ENCODE measurements at places on chromosomes 3 and 15.

DNA sequence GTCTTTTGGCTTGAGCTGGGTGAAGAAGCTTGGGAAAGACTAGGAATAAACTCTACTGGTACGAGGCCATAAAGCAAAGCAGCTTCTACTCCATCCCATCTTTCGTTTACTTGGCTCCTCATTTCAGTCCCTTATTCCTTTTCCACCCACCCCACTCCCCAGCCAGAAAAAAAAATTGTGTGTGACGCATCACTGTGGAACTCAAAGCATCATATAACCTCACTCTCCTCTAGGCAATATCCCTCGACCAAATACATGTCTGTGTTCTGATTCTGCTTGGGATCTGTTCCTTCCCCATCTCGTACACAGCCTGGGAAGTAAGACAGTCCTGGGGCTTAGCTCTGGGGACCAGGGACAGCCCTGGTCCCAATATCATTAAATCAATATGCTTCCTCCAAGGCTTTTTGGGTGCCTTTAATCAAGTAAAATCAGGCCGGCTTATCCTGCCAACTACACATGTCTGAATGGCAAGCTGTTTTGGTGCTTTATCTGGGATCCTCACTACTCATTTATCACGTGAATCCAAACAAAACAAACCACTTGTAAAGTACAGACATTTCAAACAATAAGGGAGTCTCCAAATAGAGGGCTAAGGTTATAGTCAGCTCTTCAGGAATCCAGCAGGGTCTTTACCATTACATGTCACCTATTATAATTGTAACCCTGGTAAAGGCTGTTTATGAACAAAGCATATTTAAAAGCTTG, 74.9 kb upstream of the ZBED2 start:
- no peak for DNase-seq

GRCh38 chr15:36330598-36330997, 248.8 kb upstream of the CDIN1 start:
- DNase-seq, result no peak

DNA sequence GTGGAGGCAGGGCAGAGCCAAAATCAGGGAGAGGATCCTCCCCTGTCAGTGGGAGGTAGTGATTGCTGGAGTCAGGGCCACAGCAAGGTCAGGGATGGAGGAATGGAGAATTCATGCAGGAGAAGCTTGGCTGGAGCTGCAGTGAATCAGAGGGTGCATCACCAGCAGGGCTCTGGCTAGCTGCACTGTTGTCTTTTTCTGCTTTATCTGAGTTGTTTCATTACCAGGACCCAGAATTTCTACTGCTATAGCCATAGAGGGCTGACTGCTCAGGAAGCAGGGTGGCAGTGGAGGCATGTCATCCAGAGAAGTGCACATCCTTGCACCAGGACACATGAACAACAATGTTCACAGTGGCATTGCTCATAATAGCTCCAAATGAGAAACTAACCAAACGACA, 113.5 kb upstream of the GALNT15 start:
- no peak for DNase-seq

GRCh38 chr3:17894434-17895060, 152.1 kb upstream of the TBC1D5 start:
- DNase-seq, result no peak

- no peak for DNase-seq
Observed at GRCh38 chr15:52256930-52257733, 38.5 kb downstream of the MYO5C start.

DNA sequence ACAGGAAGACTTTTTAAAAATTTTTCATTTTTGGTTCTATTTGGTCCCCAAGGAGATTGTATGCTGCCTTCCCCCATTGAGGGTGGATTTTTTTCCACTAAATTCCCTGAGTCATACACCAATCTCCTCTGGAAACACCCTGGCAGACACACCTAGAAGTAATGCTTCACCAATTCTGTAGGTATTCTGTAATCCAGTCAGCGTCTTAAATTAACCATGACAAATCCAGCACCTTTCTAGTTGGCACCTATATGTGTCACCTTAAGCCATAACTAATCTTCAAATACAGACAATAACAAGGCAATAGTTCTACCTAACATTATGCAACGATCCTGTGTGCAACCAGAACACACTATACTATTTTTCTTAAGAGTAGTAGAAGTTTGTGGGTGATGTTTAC, 459.1 kb upstream of the NDN start:
- DNase-seq, result no peak

DNA sequence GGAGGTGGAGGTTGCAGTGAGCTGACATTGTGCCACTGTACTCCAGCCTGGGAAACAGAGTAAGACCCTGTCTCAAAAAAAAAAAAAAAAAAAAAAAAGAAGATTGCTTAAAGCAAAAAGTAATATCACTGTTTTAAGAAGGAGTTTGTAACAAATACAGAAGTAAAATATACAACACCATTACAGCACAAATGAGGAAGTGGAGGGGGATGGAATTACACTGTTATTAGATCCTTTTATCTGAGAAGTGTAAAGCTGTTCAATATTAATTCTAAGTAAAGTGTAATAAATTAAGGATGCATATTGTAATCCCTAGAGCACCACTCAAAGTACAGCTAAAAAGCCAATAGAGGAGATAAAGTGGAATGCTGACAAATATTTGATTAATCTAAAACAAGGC, 47.0 kb upstream of the SNRPA1 start:
- no peak for DNase-seq

GRCh38 chr3:17874636-17875035, 132.2 kb upstream of the TBC1D5 start:
- DNase-seq, result no peak

DNA sequence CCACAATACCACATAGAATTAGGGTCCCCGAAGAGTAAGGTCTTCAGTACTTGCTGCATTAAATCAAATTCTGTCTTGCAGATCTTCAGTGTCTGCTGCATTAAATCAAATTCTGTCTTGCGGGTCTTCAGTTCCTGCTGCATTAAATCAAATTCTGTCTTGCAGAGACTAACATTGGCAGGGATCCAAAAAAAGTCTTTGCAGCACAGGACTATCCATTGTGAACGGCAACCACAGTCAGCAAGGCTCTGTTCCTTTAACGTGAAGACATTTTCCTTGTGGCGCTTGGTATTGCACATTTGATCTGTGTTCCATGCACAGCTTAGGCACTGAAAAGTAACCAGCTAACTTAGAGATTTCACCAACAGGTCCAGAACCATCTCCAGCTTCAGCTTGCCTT, 46.8 kb upstream of the POMGNT2 start:
- no peak for DNase-seq

GRCh38 chr3:171446801-171447578, 13.2 kb downstream of the TNIK start:
- no peak for DNase-seq

- no peak for DNase-seq
Observed at GRCh38 chr15:85324202-85324601, 56.2 kb upstream of the AKAP13 start.

DNA sequence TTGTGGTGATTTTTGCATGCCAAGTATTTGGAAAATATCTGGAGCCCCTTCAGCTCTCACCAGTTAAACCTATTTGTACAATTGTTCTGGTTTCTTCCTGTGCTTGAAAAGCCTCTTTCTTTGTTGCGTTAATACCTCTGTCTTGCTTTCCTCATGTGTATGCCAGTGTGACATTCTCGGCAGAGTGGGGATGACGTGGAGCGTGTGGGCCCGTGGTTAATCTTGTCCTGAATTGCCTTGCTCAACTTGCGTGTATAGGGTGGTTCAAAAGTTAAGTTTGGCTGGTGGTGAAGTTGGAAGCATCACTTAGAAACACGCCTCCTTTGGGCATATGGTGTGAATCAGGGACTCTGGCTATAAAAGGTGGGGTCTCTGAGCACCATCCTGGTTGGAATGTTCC, 67.1 kb downstream of the IGF1R start:
- no peak for DNase-seq

- DNase-seq, result no peak
Observed at GRCh38 chr3:21405671-21406667, 345.0 kb downstream of the ZNF385D start.

- no peak for DNase-seq
Observed at GRCh38 chr15:41490355-41490754, 3.3 kb upstream of the ITPKA start.

DNA sequence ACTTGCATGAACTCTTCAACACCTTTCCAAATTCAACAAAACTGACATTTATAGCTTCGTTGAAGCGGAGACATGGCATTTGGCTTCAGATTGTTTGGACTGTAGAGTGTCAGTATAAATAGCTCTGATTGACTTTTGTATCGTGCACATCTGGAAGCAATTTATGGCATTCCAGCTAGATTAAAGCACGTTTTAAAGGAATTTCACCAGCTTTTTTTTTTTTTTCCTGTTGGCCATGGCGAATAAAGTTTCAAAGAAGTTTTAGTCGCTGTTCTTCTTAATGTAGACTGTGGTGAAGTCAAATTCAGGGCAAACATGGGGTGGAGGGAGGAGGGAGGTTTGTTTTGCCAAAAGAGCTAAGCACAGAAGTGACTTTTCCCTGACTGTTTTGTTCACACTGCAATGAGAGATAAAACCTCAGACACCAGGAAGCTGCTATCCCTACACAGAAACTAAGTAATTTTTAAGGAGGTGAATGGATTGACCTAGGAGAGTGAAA, 391.0 kb upstream of the RARB start:
- DNase-seq, result no peak

DNA sequence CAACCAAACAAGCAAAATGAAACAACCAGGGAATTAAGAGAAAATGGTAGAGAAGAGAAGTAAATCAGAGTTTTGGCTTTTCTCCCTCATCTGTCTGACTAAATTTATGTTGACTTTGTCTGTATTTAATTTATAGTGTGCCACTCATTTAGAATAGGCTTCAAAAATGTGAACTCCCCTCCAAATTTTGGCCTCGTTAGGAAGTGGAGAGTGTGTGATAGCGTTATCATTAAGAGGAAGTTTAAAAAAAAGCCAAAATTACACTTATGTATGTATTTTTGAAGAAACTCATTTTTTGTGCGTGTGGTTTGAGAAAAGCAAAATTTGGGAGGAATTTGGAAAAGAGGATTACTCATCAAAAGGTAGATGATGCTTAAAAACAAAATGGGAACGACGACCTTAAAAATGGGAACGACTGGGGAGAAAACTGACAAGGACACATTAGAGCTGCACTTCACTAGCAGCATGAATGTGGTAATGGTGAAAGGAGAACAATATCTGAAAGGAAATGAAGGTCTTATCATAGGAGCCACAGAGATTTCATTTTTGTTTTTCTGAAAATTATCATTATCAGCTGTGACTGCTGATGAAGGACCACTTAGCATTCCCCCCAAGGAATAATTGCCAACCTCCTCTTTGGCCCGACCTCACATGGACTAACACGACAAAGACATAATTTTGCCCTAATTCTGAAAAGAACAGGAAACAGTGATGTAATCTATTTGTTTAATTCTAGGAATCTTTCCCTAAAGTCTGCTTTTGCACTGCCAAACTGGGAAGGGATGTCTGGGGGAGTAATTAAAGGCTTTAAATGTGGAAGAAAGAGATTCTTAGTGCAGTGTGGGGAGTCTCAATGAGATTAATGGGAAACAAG, 163.2 kb upstream of the P2RY1 start:
- no peak for DNase-seq

DNA sequence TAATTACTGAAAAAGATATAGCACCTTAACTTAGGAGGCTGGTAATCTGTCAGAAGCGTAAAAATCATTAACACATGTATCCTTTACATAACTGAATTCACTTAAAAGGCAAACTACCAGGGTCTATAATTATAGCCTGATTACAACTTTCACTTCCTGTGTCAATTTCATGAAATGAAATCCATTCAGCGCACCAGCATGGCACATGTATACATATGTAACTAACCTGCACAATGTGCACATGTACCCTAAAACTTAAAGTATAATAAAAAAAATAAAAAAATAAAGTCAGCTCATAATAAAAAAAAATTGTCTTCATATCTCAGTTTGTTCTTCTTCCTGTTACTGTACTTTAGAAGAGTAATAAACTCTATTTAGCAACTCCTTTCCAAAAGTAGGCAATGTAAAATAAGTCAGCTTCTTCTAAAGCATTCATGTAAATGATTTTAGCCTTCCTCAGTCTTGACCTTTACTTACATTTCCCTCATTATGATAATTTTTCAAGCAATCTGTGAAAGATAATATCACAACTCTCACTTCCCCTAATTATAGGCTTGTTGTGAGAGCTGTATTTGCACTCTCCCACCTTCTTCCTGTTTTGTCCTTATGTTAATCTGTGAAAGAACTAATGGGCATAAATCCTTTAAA, 50.1 kb downstream of the KBTBD8 start:
- no peak for DNase-seq

- DNase-seq, result no peak
Observed at GRCh38 chr3:46811615-46812236, 51.5 kb downstream of the MYL3 start.

GRCh38 chr3:164004205-164004604, 1074.1 kb downstream of the SI start:
- DNase-seq, result no peak

DNA sequence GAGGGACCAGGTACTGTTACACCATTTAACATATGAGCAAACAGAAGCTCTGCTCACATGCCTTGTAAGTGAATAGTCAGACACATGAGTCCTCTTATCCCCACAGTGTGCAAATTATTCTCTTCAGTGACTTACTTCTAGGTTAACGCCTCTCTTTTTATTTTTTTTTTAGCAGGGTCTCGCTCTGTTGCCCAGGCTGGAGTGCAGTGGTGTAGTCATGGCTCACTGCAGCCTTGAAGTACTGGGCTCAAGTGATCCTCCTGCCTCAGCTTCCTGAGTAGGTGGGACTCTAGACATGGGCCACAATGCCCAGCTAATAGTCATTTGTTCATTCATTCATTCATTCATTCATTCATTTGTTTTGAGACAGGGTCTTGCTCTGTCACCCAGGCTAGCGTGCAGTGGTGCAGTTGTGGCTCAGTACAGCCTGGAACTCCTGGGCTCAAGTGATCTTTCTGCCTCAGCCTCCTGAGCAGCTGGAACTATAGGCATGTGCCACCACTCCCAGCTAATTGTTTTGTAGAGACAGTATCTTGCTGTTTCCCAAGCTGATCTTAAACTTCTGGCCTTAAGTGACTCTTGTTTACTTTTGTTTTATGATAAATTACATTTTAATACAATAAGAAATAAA, 94.7 kb downstream of the LRRC28 start:
- no peak for DNase-seq

DNA sequence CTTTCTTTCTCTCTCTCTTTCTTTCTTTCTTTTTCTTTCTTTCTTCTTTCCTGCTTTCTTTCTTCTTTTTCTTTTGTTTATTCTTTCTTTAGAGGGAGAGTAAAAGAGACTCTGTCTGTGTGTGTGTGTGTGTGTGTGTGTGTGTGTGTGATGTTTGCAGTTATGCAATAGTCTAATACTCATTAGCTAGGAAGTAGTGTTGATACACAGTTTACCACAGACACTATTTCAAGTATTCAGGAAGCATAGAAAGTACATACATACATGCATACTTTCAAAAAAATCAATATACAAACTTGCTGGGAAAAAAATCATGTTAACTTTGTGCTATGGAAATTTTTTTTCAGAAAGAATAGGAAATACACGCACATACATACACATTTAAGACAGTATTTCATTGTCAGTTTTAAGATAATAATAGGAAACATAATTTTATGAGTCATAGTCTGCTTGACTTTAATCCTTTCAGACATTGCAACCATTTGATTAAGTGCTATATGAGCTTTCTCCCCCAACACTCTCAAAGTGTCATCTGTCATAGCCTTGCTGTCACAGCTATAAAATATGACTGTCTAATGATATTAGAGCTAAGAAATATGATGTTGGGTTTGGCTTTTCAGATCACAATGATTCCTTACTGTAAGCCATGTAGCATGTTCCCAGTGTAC, 74.9 kb upstream of the EPHA3 start:
- DNase-seq, result no peak

GRCh38 chr3:54079314-54079713, 43.0 kb upstream of the CACNA2D3 start:
- DNase-seq, result no peak

GRCh38 chr15:101003081-101003480, 83.9 kb downstream of the LRRK1 start:
- DNase-seq, result no peak
